ENCODE measurements at places on chromosomes 16 and 17. TPM values are rescaled to one million over a fixed set of nuclear protein-coding genes. Genes with fewer than 3 reads are reported as not detected.

The TMEM88 gene
- not detected for polyA plus RNA-seq

The SMTNL2 gene
- polyA plus RNA-seq, result not detected

The HBA2 gene
- 6.4 TPM for polyA plus RNA-seq

GRCh38 chr16:10168258-10168657, 14.0 kb downstream of the GRIN2A start:
- no peak overlapping the region for H3K4me3 ChIP-seq
- no peaks in the 10 kb centered on the region for H3K4me1 ChIP-seq
- no peak for DNase-seq
- H3K36me3 ChIP-seq, result no peaks in the 10 kb centered on the region
